Naive B cell (primary cell): ENCODE measurements at places on chromosomes 1 and 21.

DNA sequence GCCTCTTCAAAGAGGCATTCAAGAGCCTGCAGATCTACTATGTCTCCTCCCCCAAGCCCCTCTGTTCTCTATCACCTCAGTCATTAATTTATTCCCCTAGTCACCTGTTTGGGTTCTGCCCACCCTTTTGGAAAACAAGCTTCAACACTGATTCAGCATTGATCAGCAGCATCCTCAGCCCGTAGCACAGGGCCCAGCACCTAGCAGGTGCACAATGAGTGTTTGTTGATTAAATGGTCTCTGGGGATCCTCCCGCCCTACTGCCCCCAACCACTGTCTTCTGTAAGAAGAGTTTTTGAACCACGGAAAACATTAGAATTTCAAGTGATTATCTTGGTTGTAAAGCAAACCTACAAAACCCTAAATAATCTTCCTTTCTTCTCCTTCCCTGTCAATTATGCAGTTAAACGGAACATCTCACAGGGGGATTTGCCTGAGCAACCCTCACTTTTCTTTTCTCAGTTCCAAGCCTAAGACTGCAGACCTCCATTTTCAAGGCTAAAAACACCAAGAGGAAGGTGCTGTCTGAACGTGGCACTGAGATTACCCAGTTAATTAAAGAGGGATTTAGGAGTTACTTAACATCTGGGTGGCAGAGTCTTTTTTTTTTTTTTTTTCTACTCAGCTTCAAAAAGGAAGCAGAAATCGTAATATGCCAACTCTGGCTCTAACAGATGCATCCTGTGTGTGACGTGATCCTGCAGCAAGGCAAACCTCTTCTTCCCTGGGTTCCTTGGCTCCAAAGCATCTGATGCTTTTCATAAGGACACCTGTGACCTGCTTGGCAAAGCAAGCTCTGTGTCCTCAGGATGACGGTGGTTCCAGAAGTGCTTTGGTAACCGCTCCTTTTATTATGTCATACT, 163.0 kb downstream of the KAZN start:
- DNase-seq = no peak

GRCh38 chr21:16309250-16309971, 579.6 kb downstream of the USP25 start:
- DNase-seq = no peak

DNA sequence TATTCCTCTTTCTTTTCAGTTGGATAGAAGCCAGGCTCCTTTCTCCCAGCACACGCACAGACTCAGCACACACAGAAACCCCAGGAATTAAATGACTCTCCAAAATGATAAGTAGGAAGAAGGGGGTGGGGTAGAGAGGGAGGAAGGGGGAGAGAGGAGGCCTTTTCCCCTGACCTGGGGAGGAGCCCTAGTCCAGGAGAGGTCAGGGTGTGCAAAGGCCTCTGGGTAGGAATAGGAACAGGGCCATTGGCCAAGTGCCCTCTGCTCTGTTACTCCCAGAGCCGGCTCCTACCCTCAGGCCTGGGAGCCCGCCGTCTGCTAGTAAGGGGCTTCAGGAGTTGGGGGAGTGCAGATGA, 35.6 kb upstream of the PUM1 start:
- no peak for DNase-seq

GRCh38 chr1:107523061-107523460, 382.2 kb downstream of the NTNG1 start:
- no peak for DNase-seq

DNA sequence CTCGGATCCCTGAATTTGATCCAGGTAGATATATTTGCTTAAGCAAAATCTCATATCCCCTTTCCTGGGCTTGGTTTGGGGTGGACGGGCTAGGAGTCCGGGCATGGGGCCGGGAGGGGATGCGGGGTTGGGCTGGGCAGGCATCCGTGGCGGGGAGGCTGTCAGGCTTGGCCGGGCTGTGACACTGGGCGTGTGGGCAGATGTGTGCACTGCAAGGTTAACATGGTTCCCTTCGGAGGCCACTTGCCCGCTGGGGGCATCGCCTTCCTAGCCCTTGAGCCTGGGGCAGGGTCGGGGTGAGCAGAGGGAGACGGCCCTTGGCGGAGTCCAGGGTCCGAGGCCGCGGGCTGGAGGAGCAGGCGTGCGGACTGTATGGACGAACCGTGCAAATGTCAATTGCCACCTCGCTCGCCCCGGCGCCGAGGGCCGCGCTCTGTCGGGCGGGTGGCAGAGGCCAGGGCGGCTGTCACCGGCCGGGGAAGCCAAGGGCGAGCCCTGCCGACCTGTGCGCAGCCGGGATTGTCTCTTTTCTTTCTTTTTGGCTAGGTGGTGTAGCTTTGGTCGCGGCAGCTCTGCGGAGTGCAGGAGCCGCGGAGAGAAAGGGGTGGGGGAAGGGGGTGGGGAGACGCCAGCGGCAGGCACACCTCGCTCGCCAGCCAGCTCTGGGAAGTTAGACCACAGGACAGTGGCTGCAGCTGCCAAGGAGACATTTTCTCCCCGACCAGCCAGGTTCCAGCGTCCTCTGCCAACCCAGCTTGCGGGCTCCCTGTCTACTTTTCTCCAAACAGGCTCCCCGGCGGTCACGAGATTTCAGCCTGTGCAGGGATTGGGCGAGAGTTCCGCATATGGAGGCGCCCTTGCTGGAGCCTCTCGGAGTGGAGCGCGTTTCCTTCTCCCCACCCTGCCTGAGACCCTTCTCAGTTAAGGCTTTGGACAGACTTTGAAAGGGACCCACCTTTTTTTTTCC, 1.3 kb downstream of the RCOR3 start:
- DNase-seq = peak; percentile 54

- no peak for DNase-seq
These were observed 179.5 kb upstream of the MAP1LC3C start for GRCh38 chr1:242178436-242178835.

- DNase-seq = no peak
These were observed 11.6 kb downstream of the GPX7 start for GRCh38 chr1:52613636-52614373.

GRCh38 chr1:22876359-22877111, 96.1 kb downstream of the LACTBL1 start:
- DNase-seq = no peak

DNA sequence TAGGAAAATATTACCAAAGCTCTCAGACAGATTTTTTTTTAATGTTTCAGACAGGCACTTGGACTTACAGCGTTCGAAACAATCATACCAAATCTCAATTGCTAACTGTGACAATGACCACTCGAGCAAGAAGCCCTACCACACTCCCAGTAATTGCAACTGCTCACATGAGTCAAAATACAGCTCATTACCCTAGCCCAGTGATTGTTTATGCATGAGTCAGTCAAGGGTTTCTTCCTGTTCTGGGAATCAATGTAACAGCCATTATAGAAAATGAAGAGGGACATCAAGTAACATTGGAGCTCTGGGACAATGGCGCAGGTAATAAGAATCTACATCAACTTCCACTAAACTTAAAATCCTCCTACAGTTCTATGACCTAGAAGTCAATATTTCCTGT, 56.1 kb upstream of the SH3GLB1 start:
- DNase-seq = no peak

DNA sequence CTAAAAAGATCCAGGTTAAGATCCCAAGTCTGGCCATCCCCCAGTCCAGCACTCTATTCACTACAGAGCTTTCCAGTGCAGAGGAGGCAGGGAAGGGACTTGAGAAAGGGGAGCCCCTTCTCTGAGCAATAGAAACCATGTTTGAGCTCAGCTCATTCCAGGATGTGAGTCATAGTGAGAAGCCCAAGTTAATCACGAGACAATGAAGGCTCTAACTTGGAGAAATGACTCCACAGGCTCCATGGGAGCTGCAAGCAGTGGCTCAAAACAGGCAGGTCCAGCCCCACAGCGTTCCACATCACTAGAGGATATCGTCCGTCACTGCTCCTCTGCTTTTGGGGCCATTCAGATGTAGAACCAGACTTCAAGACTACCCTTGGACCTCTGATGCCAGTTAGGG, 59.1 kb downstream of the CAMK2N1 start:
- no peak for DNase-seq

GRCh38 chr21:14877581-14878228, 187.1 kb downstream of the NRIP1 start:
- DNase-seq = no peak

- DNase-seq = no peak
These were observed 332.7 kb downstream of the CHRM3 start for GRCh38 chr1:239718997-239719628.

DNA sequence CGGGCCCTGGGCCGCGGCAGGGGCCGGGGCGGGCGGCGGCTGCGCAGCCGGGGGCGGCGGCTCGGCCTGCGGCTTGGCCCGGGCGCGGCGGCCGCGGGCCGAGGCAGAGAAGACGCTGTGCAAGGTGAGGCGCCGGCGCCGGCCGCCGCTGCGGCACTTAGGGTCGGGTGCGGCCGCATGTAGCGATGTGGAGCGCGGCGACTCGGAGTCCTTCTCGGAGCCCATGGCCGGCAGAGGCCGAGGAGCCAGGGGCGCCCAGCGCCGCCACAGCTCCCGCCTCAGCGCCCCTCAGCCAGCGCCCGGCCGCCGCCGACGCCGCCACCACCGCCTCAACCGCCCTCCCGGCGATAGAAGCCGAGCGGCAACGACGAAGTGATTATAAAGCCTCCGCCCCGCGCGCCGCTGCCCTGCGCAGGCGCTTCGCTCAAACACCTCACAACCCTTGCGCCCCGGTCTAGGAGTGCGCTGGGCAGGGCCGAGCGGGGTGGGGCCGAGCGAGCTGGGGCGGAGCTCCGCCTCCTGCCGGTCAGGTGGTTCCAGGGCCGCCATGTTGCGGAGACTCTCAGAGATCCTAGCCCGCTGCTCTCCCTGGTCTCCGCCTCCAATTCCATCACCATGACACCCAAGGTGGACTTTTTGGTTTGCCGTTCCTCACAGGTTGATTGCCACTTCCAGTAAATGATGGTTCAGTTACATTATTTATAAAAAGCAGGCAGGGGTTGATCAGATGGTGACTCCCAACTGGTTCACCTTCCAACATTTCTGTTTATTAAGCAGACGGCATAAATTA, at the start of gene RNF19B:
RNF19B (minus strand) TSS at position 349 of the 790 bp plus-strand sequence; CDS start at position 225, 124 bp downstream.
- DNase-seq = peak; percentile 94

- no peak for DNase-seq
These were observed 15.9 kb upstream of the FBXO28 start for GRCh38 chr1:224098007-224098406.
